Cardiac atrium fibroblast (primary cell): ENCODE measurements at places on chromosomes 2 and 18. TPM values are rescaled to one million over a fixed set of nuclear protein-coding genes. Genes with fewer than 3 reads are reported as not detected.

The KIF3C gene
- total RNA-seq: 9.6 and 10.0 TPM in 2 replicates

The CAB39 gene
- 28.2 and 51.4 TPM in 2 replicates for total RNA-seq

The FTCDNL1 gene
- total RNA-seq: not detected in 2 replicates

The PRKCE gene
- total RNA-seq: 9.4 and 13.1 TPM in 2 replicates

The XDH gene
- total RNA-seq: not detected in 2 replicates

The RAB6C gene
- total RNA-seq: not detected in 2 replicates

The DSG2 gene
- 1.6 and 2.2 TPM in 2 replicates for total RNA-seq

The KCNE4 gene
- 10.7 and 19.1 TPM in 2 replicates for total RNA-seq

The PROC gene
- not detected in 2 replicates for total RNA-seq

The CD226 gene
- not detected in 2 replicates for total RNA-seq

The CLEC4F gene
- total RNA-seq: not detected in 2 replicates

The PID1 gene
- total RNA-seq: 20.6 and 86.2 TPM in 2 replicates

The SLC23A3 gene
- 0.16 TPM in 1 of 2 replicates, not detected in the other for total RNA-seq

The G6PC2 gene
- total RNA-seq: not detected in 2 replicates

The CROCC2 gene
- 1.8 TPM in 1 of 2 replicates, not detected in the other for total RNA-seq

The ITGB6 gene
- total RNA-seq: not detected in 2 replicates

The KRTCAP3 gene
- total RNA-seq: 0.97 TPM in 1 of 2 replicates, not detected in the other

The ILKAP gene
- 12.8 and 18.0 TPM in 2 replicates for total RNA-seq

The TUBA4B gene
- total RNA-seq: not detected in 2 replicates

The DIS3L2 gene
- 6.9 and 12.5 TPM in 2 replicates for total RNA-seq

The ITGA4 gene
- 5.8 and 7.1 TPM in 2 replicates for total RNA-seq

The CD207 gene
- total RNA-seq: not detected in 2 replicates

The SLC11A1 gene
- total RNA-seq: under 0.01 TPM in 2 replicates

The FBXO15 gene
- total RNA-seq: not detected in 2 replicates

The ADGRF3 gene
- total RNA-seq: not detected in 2 replicates

The TUBA3E gene
- total RNA-seq: not detected in 2 replicates

The KLHL14 gene
- not detected in 2 replicates for total RNA-seq

The INPP5D gene
- total RNA-seq: 0.16 and 0.18 TPM in 2 replicates

The FAM124B gene
- 1.8 and 4.5 TPM in 2 replicates for total RNA-seq

The CHRNG gene
- not detected in 2 replicates for total RNA-seq
